NCI-H2029 (cell line): ENCODE measurements at places on chromosomes 1 and 21.

DNA sequence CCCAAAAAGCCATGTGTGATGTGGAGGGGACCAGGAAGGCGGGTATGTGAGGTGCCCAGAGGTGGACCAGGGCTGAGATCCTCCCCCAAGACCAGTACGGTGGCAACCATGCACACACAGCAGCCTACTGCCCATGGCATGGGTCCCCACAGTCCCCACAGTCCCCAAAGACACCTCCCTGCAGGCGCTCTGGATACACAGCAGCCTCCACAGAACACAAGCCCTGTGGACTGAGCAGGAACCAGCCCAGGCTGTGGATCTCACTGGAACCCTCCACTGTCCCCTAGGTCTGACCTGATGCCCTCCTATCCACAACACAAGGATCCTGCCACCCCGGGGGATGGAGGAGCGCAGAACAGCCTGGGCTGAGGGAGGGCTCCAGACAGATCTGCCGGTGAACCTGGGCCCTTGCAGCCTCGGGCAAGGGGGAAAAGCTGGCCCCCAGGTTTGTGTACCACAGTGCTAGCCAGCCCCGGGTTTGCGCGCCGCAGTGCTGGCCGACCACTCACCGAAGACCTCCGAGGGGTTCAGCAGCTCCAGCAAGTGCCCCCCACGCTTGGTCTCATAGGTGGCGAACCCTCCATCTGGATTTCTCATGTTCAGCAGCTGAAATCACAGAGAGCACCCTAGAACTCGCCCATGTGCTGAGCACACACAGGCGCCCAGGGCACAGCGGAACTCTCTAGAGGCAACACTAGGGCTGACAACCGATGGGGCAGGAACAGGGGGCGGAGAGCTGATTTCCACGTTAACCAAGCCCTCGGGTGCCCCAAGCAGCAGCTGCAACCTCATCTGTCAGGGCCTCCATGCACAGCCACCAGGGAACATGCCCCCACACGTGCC is 22.1 kb upstream of the SPATC1L start:
- no peak for DNase-seq

DNA sequence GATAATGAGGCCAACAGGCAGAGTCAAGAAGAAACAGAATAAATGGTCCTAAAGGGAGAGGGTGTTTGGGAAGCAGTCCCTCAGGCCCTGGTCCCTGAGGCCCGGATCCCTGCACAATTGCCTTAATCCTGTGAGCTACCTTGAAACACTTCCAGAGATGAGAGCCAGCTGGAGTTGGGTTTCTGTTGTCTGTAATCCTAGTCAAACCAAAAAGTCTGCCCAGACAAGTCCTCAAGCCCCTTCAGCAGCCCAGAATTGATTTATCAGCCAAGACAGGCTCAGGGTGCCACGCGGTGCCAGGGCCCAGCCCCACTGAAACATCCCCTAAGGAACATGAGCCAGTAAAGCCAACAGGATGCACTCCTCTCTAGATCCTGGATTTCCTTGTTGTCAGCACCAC is 16.4 kb upstream of the CLSTN1 start:
- peak; percentile 17 for DNase-seq

DNA sequence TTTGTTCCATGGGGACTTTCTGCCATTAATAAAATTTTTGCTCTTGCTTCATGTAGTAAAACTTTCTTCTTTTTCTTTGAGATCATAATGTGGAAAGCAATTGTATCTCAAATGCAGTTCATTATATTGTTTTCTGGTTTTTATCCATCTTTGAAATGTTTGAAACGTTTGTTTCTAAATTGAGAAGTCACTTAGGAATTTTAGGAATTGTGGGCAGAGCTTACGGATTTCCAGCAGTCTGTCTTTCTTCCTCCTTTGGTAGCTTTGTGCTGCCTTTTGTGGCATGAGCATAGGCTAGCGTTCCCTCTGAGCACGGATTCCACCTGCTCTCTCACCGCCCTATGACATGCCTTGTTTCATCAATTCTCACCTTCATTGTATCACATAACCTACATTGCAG is 2.9 kb upstream of the ST6GALNAC5 start:
- no peak for DNase-seq

GRCh38 chr1:42721926-42722325 is 18.1 kb downstream of the CLDN19 start:
- DNase-seq = no peak

DNA sequence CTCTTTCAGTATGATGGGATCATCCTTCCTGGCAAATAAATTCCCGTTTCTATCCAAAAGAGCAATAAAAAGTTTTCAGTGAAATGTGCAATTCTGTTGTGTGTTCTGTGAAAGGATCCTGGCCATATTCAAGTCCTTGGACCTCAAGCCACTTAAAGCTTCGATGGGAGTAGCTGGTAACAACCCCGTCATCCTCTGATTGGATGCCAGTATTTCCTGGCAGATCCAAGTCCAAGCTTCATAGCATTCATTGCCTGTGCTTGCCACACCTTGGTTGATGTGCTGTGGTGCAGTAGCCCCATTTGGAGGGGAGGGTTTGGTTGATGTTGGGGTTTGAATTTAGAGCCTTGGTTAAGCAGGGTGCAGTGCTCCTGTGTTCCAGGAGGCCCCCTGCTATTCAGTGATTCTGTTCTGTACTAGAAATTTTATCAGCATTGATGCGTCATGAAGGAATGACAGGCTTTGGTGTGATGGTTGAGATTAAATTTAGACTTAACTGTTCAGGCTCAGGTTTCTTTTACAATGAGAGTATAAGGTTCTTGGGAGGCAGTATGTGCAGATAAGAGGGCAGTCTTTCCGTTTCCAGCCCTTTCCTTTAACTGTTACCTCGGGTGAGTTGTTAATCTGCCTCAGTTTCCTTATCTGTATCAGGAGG is 4.9 kb downstream of the RPL11 start:
- DNase-seq = no peak
